HuH-7.5 (cell line): ENCODE measurements at places on chromosomes 6 and 20.

GRCh38 chr6:105833959-105834947, 251.9 kb upstream of the PRDM1 start:
- no peak for DNase-seq

- no peak for DNase-seq
These were observed 16.3 kb downstream of the NOX3 start for GRCh38 chr6:155439376-155439775.

- no peak for DNase-seq
These were observed at the start of gene TREML2 for GRCh38 chr6:41200901-41201763. TSS of gene TREML2 (minus strand) at chr6:41201149. CDS start at chr6:41201008, 141 bp downstream.

DNA sequence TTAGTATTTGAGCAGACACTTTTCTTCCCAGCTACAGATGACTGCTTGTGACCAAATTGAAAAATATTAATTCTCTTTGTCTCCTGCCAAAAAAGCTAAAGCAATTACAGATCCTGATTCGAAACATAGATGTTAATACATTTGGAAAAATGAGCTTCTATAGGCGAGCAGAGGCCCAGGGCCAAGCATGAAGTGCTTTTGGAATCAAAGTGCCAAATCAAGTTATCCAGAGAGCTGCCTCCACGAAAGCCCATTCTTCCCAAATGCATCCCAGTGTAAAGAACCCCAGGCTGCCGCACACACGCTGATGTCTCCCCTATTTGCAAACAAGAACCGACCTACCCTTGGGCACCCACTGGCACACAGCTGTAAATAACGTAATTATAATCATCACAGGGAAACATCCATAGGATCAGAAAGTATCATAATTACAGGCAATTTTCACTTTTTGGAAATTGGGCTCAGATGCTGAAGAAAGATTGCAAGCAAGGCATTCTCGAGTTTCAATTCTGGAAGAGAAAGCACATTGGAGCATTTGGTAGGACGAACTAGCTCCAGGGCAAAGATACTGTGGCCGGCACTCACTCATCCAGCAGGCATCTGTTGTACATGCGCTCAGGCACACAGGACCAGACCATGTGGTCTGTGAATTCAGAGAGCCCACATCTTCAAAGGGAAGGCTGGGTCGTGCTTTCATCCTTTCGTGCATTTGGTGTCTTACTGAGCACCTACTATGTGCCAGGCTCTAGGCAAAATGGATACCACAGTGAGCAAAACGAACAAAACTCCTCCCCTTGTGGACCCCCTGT, 45.9 kb downstream of the BMP7 start:
- DNase-seq, result no peak

- no peak for DNase-seq
These were observed 464.1 kb upstream of the ARID1B start for GRCh38 chr6:156313037-156313436.

- DNase-seq, result no peak
These were observed 25.2 kb upstream of the MC3R start for GRCh38 chr20:56223352-56223751.

DNA sequence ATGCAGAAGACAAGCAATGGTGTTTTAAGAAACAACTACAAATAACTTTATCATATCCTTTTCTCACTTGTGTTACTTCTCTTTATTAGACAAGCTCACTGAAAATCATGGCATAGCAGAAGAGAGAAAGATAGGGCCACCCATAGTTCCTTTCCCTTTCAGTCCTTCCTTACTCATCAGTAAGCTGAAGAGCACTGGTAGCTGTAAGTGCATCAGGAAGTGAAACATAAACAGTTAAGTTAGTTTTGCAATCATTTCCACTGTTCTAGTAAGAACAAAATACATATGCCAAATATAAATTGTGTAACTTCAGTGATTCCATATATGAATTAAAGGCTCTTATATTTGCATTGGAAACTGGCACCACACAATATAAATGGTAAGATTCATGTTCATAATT, 220.1 kb downstream of the HACE1 start:
- no peak for DNase-seq

DNA sequence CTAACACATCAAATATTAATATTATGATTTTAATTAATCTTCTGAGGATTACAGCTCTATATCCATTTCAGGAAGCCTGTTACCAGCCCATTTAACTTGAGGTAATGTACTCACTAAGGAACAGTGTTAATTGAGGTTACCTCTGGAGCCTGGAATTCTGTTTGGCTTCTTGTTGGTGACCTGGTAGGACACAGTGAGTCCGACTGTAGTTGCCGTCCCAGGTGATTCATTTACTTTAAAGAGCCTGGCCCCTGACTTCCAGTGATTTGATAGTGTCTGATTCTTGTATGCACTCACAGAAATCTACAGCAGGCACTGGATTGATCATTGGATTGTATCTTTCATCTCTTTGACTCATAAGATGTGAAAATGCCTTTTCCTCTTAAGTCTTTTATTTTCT, 34.0 kb downstream of the IGF2R start:
- no peak for DNase-seq

DNA sequence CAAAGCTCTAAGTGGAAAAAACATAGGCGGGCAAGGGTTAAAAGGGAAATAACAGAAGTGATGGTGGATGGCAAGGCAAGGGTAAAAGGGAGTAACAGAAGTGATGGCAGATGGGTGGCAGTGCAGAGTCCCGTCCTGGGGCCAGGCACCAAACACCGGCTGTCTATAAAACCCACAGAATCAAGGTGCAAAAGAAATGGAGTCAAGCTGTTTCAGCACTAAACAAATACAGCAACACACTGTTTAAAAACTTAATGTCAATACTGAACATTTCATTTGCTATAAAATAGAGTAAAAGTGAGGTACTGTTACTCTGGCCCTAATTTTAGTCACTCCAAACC, 87.6 kb downstream of the MAN1A1 start:
- DNase-seq, result no peak

GRCh38 chr20:8344631-8345030, 212.6 kb downstream of the PLCB1 start:
- DNase-seq, result no peak

- peak; percentile 7 for DNase-seq
These were observed 314.0 kb upstream of the RSPO3 start for GRCh38 chr6:126804332-126805064.

DNA sequence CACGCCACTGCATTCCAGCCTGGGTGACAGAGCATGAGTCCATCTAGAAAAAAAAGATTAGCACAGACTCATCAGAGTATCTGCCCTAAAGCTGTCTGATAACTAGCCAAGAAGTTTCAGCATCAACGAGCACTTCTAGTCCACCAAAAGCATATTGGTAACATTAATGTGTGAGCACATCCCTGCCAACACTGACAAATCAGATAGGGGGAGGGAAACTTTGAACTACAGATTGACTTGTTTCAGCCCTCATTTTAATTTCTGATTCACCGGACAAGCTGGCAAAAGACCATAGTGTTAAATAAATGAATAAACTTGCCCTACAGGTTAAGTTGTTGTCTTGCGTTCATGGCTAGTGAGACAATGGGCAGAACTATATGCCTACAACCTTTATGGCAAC, 7.7 kb upstream of the SEC63 start:
- DNase-seq, result no peak

- DNase-seq, result no peak
These were observed 14.6 kb downstream of the SRC start for GRCh38 chr20:37360391-37361115.

DNA sequence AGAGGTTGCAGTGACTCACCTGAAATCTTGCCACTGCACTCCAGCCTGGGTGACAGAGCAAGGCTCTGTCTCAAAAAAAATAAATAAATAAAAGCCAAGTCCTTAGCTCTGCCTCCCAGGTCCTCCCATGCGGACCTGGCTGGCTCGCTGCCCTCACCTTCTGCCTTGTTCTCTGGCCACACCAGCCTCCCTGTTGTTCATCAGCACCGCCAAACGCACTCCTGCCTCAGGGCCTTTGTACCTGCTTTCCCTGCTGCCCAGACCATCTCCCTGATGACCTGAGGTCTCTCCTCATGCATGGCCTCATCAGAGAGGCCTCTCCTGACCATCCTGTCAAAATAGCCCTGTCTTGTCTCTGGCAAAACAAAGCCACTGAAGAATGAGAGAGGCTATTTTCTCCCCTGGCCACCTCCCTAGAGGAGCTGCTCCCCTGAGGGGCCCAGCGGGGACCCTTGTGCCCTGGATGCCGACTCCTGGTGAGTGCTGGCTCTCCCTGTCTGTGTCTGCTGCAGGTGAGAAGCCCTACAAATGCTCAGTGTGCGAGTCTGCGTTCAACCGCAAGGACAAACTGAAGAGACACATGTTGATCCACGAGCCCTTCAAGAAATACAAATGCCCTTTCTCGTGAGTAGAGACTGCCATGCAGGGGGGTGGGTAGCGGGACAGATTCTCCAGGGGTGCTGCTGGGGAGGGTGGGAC, 22.6 kb upstream of the CHMP4B start:
- DNase-seq, result no peak

- DNase-seq, result peak; percentile 91
These were observed 14.7 kb upstream of the PYGB start for GRCh38 chr20:25233016-25233772.

- no peak for DNase-seq
These were observed 717.8 kb downstream of the EPM2A start for GRCh38 chr6:145017516-145017915.

GRCh38 chr6:134031696-134032255, 20.6 kb downstream of the SLC2A12 start:
- no peak for DNase-seq

DNA sequence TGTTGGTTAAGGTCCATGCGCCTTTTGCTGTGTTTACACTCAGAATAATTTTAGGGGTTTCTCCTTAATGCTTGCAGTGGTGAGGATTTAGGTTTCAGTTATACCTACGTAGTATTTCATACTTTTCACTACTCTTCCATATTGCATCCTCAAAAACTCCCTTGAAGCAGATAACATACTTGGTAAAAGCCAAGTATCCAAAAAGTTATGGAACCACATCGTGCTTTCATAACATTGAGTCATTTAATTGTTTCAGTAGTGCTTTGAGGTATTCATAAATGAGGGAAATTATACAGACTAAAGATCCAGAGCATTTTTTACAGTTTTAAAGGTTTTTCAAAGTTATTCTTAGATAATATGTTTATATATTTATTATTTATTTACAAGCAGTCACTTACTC, 4.0 kb upstream of the ATXN1 start:
- DNase-seq, result no peak

DNA sequence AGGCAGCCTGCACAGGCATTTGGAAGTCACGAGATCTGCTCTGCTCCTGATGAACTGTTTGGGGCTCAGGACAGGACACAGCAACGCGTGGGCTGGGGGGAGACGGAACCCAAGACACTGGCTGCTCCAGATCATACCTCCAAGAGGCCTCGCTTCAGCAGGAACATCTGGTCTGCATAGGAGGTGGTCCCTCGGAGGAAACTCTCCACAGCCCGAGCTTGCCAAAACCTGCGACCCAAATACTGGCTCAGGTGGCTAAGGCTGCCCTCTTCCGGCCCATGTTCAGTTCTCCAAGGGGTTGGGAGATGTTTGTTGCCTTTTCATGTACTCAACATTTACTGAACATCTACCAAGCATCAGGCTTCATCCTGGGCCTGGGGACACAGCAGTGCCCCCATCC, 51.7 kb downstream of the MYH7B start:
- DNase-seq, result no peak

DNA sequence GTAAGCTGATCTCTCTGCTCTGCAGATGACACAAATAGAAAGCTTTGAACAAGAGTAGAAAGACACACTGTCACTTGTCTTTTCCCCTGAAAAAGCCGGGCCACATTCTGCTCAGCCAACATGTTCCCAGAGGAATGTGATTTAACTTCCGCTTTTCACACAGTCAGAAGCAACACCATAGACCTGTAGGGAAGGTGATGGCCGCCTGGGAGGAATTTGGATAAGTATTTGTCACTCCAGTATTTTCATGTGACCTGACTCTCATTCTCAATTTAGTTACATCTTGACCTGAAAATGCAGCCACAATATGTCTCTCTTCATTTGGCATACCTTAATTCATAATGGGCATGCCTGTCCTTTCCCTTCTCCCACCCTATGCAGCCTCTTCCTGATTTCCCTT, 2.0 kb upstream of the GRM1 start:
- DNase-seq, result no peak

GRCh38 chr6:157265635-157266034, 57.7 kb downstream of the TMEM242 start:
- DNase-seq, result no peak

- DNase-seq, result no peak
These were observed 2.3 kb upstream of the MTFR2 start for GRCh38 chr6:136252441-136252840.

GRCh38 chr6:112036088-112036637, 17.7 kb upstream of the CCN6 start:
- DNase-seq, result no peak

DNA sequence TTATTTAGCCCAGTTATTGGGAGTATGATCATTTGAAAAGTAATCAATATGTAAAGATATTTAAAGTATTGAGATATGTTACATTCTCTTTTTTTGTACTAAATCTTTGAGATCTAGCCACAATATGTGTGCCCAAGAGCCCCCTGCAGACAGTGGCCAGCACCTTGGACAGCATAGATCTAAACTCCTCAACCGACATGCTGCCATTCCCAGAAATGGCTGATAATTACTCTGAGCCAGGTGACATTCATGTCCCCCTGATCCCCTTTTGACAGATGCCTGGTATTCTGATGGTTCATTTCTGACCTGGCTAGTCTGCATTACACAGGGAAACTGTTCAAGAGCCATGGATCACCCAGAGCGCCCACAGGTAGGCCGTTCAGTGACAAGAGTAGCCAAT, 177.1 kb downstream of the ZDHHC14 start:
- no peak for DNase-seq

GRCh38 chr20:51037532-51038115, 14.7 kb upstream of the KCNG1 start:
- no peak for DNase-seq

DNA sequence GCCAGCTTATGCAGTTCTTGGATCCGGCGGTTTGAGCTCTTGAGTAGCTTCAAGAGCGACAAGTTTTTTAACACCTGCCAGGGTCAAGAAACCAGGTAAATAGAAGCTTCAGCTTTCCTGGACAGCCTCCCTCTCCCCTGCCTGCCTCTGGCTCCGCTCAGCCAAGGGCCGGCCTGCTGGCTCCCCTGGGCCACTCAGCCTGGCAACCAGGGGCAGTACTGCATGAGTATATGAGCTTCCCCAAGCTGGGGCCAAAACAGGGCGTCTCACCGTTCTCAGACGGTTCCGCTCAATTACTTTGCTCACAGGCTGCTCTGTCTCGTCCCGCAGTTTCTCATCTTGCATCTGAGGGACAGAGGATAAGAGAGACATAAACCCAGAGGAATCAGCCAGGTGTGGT, 856 bp downstream of the TP53TG5 start:
- DNase-seq, result no peak

- no peak for DNase-seq
These were observed 44.3 kb downstream of the CTCFL start for GRCh38 chr20:57480444-57481160.

DNA sequence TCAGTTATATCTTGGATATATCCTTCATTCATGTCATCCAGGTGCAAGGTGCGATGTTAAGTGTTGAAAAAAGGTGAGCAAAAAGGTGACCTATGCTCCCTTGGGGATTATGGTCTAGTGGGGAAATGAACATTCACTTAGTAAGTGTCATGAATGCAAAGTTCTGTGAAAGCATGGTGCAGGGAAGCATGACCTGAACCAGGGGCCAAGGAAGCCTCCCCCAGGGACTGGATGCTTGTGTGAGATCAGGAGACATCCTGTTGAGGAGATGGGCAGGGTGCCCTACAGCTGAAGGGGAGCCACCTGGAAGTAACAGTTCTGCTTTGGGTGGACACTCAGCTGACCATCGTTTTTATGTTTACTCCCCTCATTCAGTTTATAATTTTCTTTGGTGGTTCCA, 179.5 kb downstream of the SYNDIG1 start:
- DNase-seq, result no peak
